Colonic mucosa (tissue), 4 donors: ENCODE measurements at places on chromosomes 7 and 10.

- no peak for DNase-seq
These were observed 54.5 kb downstream of the LRRC4 start for GRCh38 chr7:127976738-127977120.

GRCh38 chr7:103988468-103989199 is 824 bp downstream of the RELN start:
- DNase-seq = no peak

GRCh38 chr10:105075031-105075430 is 433.9 kb downstream of the SORCS3 start:
- no peak for DNase-seq

DNA sequence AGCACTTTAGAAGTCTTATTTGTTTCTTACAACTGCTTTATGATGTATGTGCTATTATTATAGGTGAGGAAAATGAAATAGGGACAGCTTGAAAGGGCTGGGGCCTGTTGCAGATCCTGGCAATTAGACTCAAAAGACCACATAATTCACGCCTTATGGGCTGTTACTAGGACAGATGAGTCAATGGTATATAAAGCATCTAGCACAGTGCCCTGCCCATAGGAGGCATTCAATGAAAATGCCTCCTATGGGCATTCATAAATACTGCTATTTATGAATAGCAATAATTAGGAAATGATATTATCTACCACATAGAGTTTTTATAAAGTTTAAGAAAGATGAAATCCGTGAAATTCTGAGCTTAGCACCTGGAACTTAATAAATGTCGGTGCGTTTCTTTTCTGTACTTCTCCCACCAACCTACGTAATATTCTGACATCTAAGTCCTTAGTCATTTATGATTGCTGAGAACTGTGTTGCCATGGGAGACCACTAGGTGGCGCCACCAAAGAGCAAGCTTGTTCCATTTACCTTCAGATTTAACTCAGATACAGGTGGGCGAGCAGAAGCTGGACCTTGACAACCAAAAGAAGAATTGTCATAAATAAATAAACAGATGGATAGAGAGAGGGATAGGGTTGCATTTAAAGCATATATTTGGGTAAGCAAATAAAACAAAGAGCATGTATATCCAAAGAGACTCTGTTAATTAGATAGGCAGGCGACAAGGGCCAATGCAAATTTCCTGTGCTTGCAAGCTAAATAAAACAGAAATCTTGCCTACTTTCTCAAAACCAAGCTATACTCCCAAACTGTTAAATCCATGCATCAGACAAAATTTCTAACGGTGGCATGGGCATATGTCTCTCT is 699.9 kb downstream of the INHBA start:
- DNase-seq = peak; percentile 47

DNA sequence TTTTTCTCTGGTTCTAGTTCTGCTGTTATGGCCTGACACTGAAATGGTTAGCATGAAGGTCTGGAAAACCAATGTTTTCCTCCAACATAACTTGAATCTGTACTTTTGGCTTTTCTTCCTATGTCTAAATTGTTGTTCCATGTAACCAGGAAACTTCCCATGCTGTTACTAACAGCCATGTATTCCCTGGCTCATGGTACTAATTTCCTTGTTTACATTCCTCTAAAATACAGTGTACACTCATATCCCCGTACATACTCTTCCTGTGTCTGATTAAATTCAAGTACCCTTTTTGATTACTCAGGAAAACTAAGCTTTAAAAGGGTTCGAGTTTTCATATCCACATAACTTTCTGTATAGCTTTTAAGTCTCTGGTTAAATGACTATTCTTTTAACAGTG is 12.3 kb upstream of the ACSM6 start:
- no peak for DNase-seq

DNA sequence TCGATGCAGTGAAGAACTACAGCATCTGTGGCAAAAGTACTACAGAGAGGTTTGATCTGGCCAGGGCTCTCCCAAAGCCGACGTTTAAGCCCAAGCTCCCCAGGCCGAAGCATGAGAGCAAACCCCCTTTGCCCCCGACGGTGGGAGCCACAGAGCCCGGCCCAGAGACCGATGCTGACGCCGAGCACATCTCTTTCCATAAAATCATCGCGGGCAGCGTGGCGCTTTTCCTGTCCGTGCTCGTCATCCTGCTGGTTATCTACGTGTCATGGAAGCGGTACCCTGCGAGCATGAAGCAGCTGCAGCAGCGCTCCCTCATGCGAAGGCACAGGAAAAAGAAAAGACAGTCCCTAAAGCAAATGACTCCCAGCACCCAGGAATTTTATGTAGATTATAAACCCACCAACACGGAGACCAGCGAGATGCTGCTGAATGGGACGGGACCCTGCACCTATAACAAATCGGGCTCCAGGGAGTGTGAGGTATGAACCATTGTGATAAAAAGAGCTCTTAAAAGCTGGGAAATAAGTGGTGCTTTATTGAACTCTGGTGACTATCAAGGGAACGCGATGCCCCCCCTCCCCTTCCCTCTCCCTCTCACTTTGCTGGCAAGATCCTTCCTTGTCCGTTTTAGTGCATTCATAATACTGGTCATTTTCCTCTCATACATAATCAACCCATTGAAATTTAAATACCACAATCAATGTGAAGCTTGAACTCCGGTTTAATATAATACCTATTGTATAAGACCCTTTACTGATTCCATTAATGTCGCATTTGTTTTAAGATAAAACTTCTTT is 2.3 kb downstream of the LRRTM3 start:
- DNase-seq = no peak

GRCh38 chr10:102775201-102775934 is 31.6 kb downstream of the WBP1L start:
- no peak for DNase-seq
